ENCODE measurements at places on chromosomes 1 and 21.

- DNase-seq: no peak
Observed at GRCh38 chr1:38950553-38950952, 8.9 kb upstream of the RHBDL2 start.

DNA sequence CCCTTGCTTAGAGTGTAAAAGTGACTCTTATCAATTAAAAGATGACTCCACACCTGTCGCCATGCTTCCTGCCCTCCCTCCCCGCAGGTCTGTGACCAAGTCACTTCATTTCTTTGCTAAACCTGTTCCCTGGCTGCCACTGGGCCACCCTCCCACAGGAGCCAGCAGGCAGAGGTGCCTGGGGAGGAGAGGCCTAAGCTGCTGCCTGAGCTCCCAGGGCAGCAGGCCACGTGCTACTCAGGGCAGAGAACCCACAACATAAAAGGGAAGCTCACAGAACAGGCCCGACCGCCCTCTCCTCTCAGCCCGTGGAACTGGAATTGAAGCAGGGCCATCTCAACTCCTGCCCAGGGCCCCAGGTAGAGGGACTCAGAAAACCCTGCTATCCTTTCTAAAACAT is 4.9 kb downstream of the C1orf198 start:
- no peak for DNase-seq

DNA sequence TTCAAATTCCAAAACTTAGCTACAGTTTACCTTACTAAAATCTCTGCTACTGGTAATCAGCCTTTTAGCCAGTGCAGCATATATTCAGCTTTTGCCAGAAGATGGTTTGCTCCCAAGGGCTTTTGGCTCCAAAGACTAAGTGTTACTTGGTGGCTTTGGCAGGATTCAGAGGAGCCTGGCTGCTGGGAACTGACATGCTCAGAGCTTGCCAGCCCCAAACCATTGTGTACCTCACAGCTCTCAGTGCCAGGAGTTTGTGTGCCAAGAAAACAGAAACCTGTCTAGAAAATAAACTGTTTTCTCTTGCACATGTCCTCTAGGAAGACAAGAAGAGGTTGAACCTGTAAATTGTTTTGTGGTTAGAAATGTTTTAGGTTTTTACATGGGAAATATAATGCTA is 315.9 kb downstream of the ST6GALNAC3 start:
- DNase-seq: peak; percentile 4

- peak; percentile 28 for DNase-seq
Observed at GRCh38 chr1:110734133-110734680, 59.5 kb upstream of the KCNA3 start.

DNA sequence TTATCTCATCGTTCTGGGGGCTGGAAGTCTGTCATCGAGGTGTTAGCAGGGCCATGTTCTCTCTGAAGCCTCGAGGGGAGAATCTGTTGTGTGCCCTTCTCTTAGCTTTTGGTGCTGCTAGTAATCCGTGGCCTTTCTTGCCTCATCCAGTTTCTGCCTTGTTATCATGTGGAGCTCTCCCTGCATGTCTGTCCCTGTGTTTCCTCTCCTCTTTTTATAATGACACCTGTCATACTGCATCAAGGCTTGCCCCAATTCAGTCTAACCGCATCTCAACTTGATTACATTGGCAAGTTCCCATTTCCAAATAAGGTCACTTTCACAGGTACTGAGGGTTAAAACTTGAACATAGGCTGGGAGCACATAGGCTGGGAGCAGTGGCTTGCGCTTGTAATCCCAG is 82.6 kb upstream of the CNIH3 start:
- no peak for DNase-seq

GRCh38 chr1:237141502-237141901 is 99.5 kb downstream of the RYR2 start:
- no peak for DNase-seq

DNA sequence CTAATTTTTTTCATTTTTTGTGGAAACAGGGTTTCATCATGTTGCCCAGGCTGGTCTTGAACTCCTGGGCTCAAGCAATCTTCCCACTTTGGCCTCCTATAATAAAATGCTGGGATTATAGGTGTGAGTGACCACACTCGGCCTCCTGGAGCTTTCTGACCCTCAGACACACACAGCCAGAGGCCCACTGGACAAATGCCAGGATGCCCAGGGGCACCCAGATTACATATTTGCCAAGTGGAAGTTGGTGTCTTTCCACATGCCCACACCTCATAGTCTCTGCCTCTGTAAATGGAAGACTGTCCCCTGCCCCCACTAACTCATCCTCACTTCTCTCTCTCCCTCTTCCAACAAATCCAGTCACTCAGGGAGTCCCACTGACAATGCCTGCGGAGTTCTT is 63.4 kb upstream of the LRP8 start:
- DNase-seq: no peak

- no peak for DNase-seq
Observed at GRCh38 chr21:45097827-45098387, 23.5 kb downstream of the ADARB1 start.

GRCh38 chr1:63381741-63382140 is 14.3 kb downstream of the ALG6 start:
- no peak for DNase-seq

DNA sequence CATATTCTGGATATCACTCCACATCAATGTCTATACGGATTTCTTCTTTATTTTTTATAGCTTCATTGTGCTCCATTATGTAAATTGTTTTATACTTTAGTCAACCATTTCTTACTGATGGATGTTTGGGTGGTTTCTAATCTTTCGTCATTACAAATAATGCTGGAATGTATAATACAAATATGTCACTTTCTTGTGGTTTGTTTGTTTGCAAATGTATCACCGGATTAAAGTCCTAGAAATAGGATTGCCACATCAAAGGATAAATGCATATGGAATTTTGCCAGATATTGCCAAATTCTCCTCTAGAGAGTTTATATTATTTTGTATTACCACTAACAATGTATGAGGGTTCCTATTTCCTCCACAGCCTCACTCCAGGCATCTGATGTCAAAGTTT is 48.7 kb upstream of the PRDM2 start:
- no peak for DNase-seq

- DNase-seq: no peak
Observed at GRCh38 chr1:73626326-73626725, 571.6 kb downstream of the LRRIQ3 start.

DNA sequence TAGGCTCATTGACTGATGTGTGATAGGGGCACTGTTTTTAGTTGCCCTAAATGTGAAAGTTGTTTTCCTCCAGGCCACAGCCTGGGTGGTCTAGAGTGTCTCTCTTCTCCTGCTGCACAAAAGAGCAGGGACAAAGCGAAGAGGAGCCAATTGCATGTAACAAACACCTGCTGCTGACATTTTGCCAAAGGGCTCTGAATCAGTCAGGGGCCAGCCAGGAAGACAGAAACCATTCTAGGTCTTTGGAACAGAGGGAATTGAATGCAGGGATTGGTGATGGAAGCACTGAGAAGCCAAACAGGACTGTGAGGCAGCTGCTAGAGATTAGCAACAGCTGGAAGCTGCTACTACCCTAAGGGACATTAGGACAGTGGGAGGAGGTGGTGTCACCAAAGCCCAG is 185.3 kb upstream of the POU3F1 start:
- DNase-seq: no peak

DNA sequence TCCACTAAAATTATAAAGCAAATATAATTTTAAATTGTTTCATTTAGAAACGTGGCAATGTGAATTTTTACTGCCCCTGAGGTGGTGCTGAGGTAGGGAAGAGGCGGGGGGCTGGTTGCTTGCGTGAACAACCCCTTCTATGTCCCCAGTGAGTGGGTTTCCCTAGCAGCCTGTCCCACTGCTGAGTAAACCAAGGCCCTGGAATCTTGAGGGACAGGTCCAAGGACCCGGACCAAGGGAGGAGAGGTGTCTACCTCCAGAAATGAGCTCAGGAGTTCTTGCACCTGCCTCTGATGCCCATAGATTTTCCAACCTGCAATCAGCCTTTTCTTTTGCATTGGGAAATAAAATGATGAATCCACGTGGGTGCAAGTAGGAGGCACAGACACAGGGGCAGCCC is 649 bp upstream of the LDLRAD1 start:
- no peak for DNase-seq

DNA sequence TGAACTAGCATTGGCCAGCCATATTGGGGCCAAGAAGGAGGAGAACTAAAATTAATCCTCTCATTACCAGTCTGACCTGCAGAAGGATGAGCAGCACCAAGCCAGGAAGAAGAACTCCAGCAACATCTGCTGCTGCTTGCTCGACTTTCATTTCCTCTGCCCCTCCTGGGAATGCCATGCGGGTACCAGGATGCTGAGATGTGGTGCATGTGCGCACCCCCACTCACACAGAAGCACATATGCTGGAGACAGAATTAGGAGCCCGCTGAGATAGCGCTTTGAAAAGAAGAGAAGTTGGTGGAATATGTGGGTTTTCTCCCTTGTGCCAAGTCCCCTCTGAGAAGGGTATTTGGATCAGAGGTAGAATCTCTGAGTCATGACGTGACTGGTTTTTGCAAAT is 70.4 kb downstream of the PLXNA2 start:
- no peak for DNase-seq

DNA sequence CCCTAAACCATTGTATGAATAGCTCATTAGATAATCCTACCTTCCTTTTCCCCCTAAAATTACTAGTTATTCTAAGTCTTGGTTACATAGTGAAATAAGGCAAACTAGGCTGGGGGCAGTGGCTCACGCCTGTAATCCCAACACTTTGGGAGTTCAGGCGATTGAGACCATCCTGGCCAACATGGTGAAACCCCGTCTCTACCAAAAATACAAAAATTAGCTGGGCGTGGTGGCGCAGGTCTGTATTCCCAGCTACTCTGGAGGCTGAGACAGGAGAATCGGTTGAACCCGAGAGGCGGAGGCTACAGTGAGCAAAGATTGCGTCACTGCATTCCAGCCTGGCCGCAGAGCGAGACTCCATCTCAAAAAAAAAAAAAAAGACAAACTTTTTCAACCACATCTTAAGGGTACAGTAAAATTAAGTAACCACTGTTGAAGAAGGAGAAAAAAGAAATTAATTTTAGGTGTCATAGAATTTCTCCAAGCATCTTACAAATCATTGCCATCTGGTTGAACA is 108.5 kb downstream of the DENND1B start:
- no peak for DNase-seq

DNA sequence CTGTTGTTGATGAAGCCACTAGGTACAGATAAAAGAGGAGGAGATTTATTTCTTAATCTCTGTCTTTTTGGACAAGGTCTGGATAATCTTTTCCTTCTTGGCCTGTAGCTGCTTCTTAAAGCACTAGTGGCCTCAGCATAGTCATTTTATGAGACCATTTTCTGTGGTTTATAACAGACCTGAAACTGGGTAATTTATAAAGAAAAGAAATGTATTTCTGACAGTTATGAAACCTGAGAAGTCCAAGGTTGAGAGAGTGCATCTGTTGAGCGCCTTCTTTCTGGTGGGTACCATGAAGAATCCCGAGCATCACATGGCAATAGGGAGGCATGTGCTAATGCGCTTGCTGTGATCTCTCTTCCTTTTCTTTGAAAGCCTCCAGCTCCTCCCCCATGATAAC is 36.7 kb upstream of the PDC start:
- no peak for DNase-seq

- no peak for DNase-seq
Observed at GRCh38 chr1:106584676-106585075, 471.8 kb upstream of the PRMT6 start.

DNA sequence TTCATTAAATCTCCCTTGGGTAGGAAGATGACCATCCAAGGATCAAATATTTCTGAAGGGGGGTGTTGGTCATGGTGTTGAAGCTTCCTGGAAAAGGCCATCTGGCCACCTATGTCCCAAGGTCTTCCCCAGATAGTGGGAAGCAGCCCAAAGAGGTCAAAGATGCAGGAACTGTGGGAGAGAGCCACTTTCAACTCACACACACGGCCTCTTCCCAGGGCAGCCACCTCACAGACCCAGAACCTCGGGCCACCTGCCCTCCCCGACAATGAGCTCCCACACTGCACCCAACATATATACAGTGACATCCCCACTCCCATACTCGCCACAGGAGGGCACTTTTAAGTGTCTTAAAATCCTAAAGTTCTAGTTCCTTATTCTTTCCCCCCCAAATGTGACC is 164.5 kb upstream of the ETV3 start:
- DNase-seq: no peak

GRCh38 chr1:104100115-104100514 is 350.4 kb downstream of the AMY1C start:
- no peak for DNase-seq

- DNase-seq: no peak
Observed at GRCh38 chr21:29260461-29260860, 38.3 kb upstream of the BACH1 start.

GRCh38 chr1:3473381-3473844 is 18.9 kb downstream of the ARHGEF16 start:
- no peak for DNase-seq

DNA sequence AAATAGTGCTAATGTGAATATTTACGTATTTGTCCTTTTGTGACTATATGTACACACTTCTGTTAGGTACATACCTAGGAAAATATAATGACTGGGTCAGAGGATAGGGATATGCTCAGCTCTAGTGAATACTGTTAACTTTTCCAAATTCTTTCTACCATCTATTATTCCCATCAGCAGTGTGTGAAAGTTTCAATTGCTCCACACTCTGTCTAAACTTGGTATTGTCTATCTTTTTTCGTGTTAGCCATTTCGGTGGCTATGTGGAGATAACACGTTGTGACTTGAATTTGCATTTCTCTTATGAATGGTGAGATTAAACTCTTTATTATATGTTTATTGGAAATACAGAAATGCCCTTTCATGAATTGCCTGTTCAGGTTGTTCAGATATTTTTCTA is 22.7 kb upstream of the LELP1 start:
- DNase-seq: no peak

DNA sequence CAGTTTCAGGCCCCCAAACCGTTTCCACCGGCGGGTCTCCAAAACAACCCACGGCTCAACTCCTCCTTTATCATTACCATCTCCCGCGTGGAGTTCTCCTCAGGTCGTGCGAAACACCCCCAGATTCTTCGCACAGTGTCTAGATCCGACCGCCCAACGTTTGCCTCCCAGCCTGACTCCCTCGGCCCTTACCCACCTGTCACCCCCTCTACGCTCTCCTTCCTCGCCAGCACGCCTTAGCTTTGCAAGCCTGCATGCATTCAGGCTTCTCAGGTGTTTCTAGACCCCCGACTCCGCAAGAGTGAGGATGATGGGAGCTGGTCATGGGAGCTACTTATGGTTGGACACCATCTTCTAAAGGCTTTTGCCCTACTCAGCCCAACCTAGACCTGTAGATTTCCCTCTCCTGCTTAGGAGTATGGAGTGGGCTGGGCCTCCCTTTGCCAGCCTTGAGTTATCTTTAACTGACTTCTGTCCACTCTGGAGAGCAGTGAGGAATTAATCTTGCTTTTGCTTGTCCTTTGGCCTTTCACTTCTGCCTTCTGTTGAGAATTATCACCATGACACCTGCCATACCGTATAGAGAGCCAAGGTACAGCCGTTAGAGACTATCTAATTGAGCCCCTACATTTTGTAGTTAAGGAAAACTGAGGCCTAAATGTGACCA is 865 bp downstream of the ATP5IF1 start:
- DNase-seq: no peak

DNA sequence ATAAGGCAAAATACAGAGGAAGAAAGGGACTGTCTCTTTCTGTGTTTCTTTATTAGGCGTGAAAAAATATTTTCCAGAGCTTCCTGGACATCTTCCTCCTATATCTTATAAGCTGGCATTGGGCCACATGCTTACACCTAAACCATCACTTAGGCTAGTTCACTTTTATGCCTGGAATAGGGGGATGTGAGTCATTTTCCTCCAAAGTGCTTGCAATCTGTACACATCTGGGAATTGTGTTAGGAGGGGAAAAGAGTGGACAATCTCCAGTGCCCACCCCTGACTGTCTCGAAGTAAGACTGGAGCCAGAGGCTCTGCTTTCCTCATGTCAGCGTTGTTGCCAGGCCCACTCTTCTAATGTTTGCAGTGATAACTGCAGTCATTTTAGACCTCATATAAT is 29.9 kb downstream of the GIPC2 start:
- DNase-seq: no peak
